Fibroblast of upper back skin (primary cell): ENCODE measurements at places on chromosomes 3 and 15.

- no peak for DNase-seq
Observed at GRCh38 chr3:100521439-100521845, 29.0 kb downstream of the TMEM45A start.

GRCh38 chr3:184619369-184619768, 57.8 kb downstream of the EPHB3 start:
- DNase-seq, result no peak

DNA sequence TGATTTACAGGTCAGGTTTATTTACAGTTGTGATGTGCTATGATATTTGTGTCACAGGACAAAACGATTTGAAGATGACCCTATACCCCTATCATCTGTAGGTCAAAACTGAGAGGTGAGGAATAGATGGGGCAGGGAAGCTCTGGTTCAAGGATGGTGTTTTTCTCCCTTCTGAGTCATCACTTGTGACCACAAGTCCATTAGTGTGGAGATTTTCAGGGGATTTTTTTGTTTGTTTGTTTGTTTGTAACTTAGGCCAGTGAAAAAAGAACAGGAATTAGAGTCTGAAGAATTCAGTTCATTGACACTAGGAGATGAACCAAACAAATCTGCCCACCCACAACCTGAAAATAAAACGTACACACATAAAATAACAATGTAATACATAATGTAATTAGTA, 62.7 kb upstream of the FAM98B start:
- DNase-seq, result no peak

DNA sequence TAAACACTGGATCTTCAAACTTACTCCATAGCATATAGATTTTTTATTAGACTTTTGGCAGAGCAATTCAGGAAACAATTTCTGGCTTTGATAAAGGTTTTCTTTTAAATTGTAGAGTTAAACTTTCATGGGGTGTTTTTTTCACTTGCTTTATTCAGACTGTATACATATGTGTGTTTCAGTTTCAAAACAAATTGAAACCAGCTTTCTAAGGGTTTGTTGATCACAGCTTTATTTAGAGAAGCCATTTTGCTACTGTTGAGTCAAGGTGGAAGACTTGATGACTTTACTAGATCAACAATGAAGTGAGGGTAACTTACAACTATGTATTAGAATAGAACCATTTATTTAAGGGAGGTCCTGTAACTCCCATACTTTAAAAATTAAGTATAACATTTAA, 6.2 kb downstream of the UBE2E1 start:
- DNase-seq, result no peak

DNA sequence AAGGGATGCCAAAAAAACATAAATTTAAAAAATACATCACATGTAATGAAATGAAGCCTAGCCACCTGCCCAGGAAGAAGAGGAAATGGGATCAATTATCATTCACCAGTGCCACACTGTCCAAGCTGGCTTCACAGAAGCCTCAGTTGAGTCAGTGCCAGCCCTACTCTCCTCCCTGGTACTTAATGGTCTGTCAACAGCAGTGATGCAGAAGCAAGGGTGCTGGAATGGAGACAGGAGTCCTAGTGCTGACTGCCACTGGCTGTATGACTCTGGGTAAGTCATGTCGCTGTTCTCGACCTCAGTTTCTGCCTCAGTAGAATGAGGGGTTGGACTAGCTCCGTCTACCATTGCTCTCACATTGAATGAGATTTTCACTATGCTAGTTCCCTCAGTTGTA, 78.5 kb upstream of the LARS2 start:
- no peak for DNase-seq

- DNase-seq, result peak; percentile 62
Observed at GRCh38 chr3:63824309-63824708, 5.2 kb downstream of the C3orf49 start.

GRCh38 chr3:104273046-104273649, 1093.6 kb upstream of the ALCAM start:
- peak; percentile 55 for DNase-seq

DNA sequence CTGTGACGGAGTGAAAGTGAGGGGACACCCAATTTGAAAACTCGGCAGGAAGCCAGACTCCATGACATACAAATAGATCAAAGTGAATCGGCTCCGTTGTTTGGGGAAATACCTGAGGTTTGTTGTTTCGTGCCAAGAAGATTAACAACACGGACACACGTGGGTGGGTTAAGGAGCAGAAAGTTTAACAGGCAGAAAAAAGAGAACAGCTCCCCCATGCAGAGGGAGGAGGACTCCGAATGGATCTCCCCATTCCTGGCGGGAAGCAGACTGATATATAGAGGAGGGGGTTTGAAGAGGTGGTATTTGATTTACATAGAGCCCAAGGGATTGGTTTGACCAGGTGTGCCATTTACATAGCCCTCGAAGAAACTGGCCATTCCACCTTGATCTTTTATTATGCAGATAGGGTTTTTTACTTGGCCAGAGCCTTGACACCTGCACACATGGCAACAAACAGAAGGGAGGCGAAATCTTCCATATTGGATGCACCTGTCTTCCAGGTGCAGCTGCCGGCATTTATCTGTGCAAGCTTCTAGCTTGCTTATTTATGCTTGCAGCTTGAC, 4.8 kb upstream of the SACM1L start:
- no peak for DNase-seq

DNA sequence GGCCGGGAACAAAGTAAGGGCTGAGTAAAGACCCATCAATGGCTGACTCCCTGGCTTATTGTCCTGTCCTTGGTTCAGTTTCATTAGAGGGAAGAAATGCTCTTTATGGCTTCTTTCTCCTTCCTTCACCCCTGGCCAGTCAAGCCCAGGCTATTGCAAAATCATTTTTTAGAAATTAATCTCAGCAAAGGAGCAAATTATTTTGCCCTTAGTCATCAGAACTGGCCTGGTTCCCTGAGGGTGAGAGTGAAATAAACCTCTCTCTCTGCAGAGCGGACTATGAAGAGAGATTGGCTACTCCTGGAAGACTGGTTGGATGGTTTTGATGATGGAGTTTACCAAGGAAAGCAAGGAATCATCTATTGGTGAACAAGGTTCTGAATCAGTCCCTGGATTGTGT, 52.7 kb upstream of the OXTR start:
- peak; percentile 64 for DNase-seq

- DNase-seq, result no peak
Observed at GRCh38 chr3:108017587-108017986, 73.2 kb downstream of the CD47 start.

- no peak for DNase-seq
Observed at GRCh38 chr3:34376691-34377090, 578.3 kb downstream of the PDCD6IP start.

GRCh38 chr3:33181229-33181628, 37.4 kb downstream of the SUSD5 start:
- DNase-seq, result no peak

GRCh38 chr3:145959457-145960088, 201.4 kb downstream of the PLOD2 start:
- DNase-seq, result peak; percentile 37

DNA sequence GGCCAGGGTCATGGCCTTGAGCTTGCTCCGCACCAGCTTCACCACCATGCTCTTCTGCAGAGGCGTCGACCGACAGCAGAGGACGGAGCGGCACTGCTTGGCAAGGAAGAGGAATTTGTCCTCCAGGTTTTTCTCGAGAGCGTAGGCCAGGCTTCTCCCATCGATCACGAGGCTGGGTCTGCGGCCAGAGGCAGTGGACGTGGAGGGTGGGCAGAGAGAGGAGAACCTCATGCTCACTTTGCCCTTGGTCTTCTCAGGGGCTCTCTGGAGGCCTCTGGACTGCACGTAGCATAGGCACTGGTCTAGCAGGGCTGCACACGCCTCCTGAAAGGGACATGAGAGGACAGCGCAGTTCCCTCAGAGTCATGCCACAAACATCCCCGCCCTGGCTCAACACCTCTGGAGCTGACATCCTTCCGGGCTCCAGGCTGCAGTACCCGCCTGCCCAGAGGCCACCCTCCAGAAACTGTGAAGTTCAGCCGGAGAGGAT, 168.3 kb downstream of the ATP10A start:
- DNase-seq, result no peak

DNA sequence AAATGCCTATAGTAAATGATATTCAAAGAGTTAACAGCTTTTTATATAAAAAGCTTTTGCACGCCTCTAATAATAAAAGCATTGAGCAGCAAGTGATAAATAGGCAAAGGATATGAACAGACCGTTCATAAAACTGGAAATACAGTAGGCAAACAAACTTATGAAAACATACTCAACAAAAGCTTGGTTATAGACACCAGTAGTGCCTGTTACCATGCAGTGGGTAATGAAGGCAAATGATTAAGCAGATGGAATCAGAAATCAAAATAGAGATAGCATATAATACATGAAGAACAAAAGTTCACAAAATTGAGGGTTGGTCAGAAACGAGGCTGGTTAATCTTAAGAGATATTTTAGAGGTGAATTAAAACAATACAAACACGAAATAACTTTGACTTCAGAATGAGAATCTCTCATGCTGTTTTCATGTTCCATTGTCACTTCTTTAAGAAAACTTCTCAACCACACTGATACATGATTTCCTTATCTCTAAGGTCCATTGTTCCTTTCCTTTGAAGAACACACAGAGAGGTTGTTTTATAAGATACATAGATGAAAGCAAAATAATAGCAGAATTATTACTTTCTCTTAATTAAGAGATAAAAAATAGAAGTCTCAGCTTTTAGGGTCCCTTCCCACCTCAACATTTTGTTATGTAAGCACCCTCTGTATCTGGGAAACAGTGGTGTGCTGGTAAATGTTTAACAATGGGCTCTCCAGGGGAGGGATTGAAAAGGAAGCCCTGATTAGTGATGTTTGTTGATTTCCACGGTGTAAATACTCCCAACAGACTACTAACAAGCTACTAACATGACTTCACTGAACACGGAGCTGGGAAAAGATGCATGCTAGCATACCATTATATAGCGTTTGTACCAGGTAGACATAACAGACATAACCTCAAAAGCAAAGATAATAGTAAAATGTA, 12.6 kb downstream of the RASGRP1 start:
- DNase-seq, result no peak

GRCh38 chr3:124772081-124772831, 42.0 kb downstream of the UMPS start:
- peak; percentile 66 for DNase-seq

GRCh38 chr3:159640225-159640624, 348.4 kb upstream of the IL12A start:
- no peak for DNase-seq

DNA sequence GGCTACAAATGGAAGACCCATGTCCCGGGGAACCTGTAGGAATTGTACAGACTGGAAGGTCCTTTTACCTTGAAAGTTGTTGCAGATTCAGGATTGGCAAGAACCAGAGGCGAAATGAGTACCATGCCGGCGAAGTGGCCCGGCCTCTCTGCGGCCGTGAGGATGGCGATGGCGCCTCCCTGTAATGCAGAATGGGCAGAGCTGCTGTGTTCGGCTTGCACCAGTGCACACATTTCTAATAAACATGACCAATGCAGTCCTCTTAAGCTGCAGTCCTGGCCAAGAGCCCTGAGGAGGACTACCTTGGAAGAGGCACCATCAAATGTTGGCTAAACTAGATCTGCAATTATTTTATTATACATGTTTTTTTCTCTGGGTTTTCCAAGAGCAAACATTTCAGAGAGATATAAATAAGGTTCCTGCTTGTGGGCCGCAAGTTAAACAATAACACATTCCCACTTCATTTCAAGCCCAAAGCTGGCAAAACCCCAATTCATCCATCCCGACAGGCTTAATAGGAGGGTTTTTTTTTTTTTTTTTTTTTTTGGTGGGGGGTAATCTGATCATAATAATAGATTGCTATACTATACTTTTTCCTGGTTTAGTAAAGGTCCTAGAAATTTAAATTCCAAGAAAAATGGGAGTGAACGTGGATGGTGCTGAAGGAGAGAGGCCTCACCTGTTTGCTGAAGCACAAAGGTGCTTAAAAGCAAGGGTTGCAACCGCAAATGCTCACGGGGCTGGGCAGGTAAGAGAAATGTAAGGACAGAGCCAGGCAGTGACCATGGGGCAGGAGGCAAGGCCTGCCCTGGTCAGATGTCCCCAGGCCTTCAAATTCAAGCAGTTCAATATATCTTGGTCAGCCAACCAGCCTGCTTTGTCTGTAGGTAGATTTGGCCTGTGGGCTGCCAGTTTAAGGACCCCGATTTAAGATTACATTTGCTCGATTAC, 48.5 kb downstream of the ABTB1 start:
- no peak for DNase-seq

GRCh38 chr3:183924956-183925355, 40.3 kb upstream of the PARL start:
- DNase-seq, result peak; percentile 23

GRCh38 chr3:166243511-166243910, 406.3 kb upstream of the BCHE start:
- no peak for DNase-seq

GRCh38 chr3:45832699-45833098, 9.2 kb downstream of the LZTFL1 start:
- DNase-seq, result no peak

- no peak for DNase-seq
Observed at GRCh38 chr3:4950351-4950784, 28.9 kb upstream of the BHLHE40 start.

- DNase-seq, result peak; percentile 72
Observed at GRCh38 chr3:126083913-126084767, at the start of gene SLC41A3. SLC41A3 (minus strand) TSS chr3:126084124; CDS start chr3:126068219, 15,905 bp downstream.

DNA sequence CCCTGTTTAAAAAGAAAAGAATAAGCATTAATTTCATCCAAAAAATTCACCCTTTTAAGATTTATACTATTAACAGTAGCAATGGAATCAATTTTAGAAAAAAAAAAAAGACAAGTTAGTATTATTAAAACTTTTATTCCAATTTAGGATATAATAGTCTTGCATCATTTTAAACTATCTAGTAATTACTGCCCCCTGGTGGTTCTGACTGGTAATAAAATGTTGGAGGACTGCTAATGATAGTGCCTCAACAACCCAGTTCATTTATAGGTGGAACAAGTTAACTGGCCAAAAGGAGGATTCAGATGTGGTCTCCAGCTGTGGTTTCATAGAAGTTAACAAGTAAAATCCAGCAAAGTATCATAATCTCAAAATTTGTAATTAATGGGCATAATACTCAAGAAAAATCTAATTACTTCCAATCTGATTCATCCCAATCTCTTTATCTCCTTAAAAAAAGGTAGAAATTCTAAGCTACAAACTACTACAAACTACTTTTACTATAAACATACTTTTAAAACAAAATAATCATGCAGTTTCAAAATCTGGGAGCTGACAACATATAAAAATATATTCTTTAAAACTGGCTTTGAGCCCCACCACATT, 30.7 kb upstream of the WDR49 start:
- DNase-seq, result peak; percentile 62

DNA sequence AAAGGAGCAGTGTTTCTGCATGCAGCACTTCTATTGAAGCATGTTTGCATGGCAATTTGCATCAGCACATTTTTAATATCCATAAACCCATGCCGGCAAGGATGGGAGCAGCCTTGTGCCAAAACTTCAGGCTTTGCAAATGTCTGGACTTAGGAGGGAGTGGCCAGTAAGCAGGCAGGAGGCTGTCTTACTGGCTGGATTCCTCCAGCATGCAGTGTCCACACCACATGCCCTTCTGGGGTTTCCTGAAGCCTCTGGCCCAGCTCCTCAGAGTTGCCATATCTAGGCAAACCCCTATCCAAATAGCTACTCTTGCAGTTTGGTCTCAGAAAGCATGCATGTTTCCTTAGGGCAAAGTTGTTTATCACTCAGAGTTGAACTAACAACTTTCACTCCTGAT, 139.1 kb upstream of the MRPS22 start:
- no peak for DNase-seq

GRCh38 chr3:195587406-195587805, 3.7 kb upstream of the APOD start:
- no peak for DNase-seq

GRCh38 chr3:170257145-170257544, 34.9 kb downstream of the PRKCI start:
- DNase-seq, result no peak
